ENCODE measurements at places on chromosomes 11 and 22.
A peak's percentile ranks its signal among the peaks of the same experiment; 100 is the strongest.

- no peak for DNase-seq
These were observed 325.8 kb downstream of the OPCML start for GRCh38 chr11:133206313-133207005.

DNA sequence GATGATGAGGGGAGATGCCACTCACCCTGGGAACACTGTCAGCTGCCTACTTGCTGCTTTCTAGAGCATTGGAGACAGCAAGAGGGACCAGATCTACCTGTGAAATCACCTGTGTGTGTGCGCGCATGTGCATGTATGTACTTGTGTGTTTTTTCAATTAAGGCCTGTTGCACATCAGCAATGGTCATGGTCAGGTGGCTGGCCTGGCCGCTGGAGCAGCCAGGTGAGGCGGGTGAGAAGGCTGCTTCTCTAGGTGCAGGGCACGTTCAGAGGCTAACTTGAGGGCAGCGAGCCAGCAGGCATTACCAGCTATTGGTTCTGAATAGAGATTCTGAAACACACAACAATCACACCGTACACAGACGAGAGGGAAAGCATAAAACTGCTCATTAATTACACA, 65.1 kb downstream of the PARVG start:
- DNase-seq = no peak

- DNase-seq = no peak
These were observed 13.2 kb downstream of the TKFC start for GRCh38 chr11:61345954-61346843.

DNA sequence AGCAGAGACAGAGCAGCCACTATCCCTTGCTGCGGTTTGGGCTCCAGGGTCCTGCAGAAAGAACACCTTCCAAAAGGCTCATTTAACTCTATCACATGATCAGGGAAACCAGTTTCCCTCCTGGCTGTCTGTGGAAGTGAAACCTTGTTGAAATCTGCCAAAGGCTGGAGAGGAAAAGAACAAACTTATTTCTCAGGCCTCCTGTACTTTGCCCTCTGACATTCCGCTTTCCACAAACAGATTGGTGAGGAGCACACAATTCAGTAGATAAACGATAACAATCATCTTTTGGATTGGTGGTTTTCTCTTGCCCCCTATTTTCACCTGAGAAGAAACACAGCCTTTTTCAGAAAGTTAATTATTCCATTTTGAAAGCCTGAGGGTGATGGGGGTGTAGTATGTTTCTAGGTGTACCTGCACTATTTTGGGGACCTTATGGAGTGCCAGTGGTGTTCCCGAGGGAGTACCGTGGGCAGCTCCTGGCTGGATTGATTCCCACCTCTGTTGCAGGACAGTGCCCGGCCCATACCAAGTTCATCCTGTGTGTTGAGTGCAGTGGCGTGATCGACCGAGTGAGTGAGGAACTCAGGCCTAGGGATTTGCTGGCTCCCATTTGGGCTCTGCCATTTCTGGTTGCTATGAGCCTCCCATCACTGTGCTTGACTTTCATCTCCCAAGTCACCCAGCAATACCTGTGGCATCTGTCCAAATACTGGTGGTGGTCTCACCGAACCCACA, 102.0 kb downstream of the TBC1D22A start:
- DNase-seq = no peak

GRCh38 chr11:133705873-133706272, 139.4 kb downstream of the SPATA19 start:
- DNase-seq = no peak

DNA sequence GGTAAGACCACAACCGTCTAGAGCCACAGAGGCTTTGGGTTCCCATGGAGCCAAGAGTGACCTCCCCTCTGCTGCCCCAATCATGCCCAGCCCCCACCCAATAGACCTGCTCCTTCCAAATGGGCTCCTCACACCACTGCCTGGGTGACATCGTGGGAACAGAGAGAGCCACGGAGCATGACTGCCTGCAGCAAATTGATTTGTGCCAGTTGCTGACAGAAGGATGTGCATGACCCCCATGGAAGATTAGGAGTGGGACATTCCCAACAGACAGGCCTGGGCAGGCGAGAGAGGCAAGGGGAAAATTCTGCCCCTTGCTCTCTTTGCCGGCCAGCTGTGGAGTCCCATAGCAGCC, 88.5 kb downstream of the TENM4 start:
- DNase-seq = no peak

- peak; percentile 44 for DNase-seq
These were observed 50.2 kb downstream of the LIF start for GRCh38 chr22:30196141-30196879.

DNA sequence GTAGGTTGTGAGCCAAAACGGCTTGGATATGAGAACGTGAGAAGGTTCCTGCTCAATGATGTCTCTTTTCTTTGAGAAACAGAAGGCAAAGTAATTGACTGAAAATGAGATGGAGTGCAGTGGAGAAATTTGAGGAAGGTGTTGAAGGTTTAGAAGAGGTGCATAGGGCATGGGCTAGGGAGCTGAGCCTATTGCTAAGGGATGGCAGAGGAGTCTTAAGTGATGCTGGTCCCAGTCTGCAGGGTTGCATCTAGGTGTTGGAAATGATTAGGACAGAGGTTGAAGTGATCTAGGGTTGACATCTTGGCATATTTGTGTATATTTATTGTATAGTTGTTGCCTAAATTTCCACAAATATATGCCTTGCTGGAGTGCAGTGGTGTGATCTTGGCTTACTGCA, 2.3 kb downstream of the BIRC3 start:
- DNase-seq = no peak

DNA sequence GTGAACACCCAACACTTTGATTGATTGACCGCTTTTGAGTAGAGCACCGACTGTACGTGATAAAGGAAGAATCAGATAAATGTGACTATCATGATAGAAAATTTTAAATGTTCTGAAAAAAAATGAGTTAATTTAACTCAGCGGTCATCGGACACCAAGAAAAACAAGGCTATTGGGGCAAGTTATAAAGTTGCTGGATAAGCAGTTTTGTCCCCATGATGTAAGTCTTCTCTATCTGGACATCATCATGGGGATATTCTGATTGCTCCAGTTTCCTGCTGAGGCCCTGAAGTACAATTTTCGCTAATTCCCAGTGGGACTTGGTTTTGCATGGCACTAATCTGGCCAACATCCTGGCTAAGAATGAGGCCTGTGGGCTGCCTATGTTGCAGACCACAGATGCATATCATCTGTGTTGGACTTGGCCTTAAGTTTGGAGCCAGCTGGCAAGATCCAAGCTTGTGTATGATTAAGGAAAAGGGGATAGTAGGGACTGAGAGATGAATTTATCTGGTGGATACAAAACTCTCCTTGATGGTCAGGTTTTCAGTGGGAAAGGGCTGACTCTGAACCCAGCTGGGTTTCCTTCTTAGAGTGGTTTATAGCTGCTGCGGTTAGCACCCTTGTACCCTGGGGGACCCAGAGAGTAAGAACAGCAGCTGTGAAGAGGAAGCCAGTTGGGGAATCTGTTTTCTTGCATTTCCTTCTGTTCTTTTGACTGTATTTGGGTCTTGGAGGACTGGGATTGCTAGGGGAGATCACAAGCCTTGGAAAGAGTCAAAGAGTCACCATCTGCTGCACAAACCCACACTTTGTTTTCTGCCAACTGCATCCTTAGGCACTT, 118.3 kb downstream of the SEZ6L start:
- DNase-seq = no peak

DNA sequence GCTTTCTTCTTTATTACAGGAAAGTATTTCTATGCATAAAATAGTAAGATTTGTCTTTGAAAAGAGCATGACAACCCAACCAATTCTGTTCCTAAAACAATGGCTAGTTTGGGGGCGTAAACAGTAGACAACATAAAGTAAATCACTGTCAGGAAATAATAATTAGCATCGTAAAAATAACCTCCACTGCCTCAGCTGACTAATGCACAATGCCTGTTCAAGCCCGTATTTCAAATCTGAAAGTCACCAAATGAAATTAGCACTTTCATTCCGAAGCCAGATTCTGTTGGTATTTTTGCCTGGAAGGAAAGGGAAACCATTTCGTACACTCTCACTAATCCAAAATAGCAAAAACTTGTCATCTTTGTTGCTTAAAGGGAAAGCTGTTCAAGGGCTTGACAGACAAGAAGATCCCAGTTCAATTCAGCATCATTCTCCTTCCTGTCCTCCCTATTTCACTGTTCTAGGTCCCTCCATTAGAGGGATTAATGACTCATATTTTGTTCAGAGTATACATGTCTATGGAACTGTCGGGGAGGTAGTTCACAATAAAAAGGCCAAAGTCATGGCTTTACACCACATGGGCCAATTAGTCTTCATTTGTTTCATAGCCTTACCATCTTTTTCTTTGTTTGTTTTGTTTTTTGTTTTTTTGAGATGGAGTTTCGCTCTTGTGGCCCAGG, 154.7 kb downstream of the CADM1 start:
- no peak for DNase-seq

- DNase-seq = no peak
These were observed 14.8 kb downstream of the CD3E start for GRCh38 chr11:118319337-118319707.

GRCh38 chr11:35784699-35785098, 122.1 kb downstream of the TRIM44 start:
- DNase-seq = no peak

GRCh38 chr11:10454878-10455631, at the start of gene AMPD3:
Gene AMPD3 (plus strand): TSS chr11:10455264. CDS start chr11:10461520, 6,256 bp downstream.
- peak; percentile 36 for DNase-seq

DNA sequence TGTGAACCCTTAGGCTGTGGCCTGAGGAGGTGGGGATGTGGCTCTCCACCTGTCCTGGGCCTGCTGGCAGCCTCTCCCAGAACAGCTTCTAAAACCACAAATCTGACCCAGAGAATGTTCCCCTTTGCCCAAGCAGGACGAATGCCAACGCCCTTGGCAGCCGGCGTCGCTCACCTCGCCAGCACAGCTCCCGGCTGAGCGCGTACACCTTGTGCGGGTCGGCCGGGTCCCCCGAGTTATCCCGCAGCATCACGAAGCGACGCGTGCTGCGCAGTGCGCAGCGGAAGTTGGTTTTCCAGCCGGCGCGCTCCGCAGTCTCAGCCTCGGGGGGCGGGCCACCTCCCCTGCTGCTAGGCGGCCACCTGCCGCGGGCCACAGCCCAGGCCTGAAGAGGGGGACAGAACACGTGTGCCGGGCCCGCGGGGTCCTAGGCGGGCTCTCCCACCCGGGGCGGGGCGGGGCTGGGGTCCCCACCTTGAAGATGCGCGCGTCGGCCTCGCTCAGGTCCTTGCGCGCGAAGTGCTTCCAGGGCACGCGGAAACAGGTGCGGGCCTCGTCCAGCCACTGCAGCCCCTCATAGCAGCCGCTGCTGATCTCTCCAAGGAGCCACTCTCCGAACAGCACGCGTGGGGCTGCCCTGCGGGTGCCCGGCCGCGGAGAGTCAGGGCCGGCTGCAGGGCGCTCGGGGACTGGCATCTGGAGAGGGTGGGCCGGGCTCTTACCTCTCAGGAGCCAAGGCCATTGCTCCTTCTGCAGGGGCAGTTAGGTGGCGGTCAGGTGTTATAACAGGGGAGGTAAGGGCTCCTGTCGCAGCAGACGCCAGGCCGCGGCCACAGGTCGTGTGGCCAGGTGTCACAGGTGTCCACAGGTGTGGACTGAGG, 887 bp downstream of the IRF7 start:
- DNase-seq = no peak

DNA sequence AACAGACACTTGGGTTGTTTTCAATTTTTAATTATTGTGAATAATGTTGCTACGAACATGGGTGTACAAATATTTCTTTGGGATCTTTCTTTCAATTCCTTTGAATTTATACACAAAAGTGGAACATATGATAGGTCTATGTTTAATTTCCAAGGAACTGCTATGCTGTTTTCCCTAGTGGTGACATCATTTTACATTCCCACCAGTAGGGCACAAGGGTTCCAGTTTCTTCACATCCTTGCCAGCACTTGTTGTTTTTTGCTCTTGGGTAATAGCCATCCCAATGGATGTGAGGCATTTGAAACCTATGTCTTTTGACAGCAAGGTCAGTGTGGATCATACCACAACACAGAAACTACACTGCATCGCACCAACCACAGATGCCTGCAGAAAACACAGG, 41.8 kb upstream of the SCN3B start:
- DNase-seq = no peak

GRCh38 chr11:122430490-122430889, 225.0 kb upstream of the UBASH3B start:
- DNase-seq = no peak

DNA sequence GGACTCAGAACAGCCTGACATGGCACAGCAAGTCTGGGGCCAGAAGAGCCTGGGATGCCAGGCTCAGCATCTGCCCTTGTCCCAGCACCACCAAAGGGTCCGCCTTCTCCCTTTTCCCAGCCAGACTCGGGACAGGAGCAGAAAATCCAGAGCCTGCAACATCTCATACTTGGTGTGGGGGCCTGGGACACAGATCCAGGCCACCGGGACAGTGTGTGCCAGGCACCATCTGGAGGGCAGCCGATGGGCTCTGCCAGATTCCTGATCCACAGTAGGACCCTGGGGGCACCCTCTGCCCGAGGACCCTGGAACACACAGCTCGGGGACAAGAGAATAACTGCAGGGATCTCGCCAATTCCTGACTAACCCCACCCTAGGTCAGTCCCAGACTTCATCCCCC, 67.7 kb downstream of the PHF21B start:
- no peak for DNase-seq

DNA sequence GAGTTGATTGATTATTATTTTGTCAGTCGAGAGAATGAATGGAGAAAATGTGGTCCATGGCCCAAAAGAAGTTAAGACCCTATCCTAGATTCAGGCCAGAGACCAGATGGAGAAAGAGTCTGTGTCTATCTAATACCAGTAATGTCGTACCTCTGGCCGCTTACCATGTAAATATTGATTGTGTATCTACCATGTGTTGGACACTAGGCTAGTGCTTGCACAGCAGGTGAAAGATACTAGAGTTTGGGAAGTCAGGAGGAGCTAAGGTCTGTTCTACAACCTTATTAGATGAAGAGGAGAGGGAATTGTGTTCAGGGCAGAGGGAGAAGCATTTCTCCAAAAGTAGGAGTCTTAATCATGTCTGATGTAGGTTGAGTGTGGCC, 31.8 kb downstream of the PIK3IP1 start:
- no peak for DNase-seq

GRCh38 chr11:35853971-35854370, 89.9 kb upstream of the LDLRAD3 start:
- no peak for DNase-seq

DNA sequence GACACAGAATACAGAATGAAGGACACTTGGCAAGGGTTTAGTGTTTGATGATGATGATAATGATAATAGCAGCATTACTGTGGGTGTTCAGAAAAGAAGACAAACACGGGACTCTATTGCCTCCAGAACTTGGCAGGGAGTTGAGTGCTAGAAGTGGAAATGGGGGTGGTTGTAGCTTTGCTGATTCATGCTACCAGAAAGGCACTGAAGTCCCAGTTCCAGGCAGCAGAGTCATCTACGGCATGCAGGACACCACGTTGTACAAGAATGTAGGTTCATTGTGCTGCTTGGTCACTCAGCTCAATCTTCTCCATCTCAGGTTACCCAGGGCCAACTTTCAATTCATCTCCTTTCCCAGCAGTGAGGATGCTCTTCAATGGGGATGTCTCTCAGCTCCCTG, 115.7 kb downstream of the NTM start:
- DNase-seq = no peak

GRCh38 chr11:118338637-118339061, 3.9 kb downstream of the CD3D start:
- peak; percentile 72 for DNase-seq

GRCh38 chr11:107957109-107957588, 28.9 kb downstream of the RAB39A start:
- no peak for DNase-seq

- no peak for DNase-seq
These were observed 21.2 kb downstream of the KMT5B start for GRCh38 chr11:68191661-68192579.

Measured in stimulated activated CD8-positive, alpha-beta memory T cell treated with anti-CD3 and anti-CD28 coated beads, Interleukin-7, amount 100 ng/mL, for 48 hours (primary cell).